NCI-H1105 (cell line): ENCODE measurements at places on chromosomes 4 and X.

GRCh38 chr4:107552306-107552705 is 167.7 kb downstream of the PAPSS1 start:
- no peak for DNase-seq

DNA sequence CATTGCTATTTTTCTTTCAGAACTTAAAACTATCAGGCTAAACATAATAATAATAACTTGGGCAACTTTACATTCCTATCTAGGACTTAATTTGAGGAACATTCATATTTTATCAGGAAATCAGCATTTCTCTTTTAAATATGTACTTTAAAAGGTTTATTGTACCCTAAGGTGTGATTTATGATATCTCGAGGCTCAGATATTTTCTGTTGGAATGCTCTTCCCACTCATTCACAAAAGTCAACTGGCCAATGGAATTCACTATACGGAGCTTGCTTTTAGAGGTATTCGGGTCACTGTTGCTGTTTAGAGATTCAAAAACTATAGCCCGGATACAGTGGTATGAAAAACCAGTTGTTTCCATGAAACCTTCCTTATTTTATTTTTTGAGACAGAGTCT is 328.3 kb downstream of the GBA3 start:
- no peak for DNase-seq

- DNase-seq = no peak
Measured at GRCh38 chrX:48753708-48754228, 7.8 kb upstream of the GLOD5 start.

DNA sequence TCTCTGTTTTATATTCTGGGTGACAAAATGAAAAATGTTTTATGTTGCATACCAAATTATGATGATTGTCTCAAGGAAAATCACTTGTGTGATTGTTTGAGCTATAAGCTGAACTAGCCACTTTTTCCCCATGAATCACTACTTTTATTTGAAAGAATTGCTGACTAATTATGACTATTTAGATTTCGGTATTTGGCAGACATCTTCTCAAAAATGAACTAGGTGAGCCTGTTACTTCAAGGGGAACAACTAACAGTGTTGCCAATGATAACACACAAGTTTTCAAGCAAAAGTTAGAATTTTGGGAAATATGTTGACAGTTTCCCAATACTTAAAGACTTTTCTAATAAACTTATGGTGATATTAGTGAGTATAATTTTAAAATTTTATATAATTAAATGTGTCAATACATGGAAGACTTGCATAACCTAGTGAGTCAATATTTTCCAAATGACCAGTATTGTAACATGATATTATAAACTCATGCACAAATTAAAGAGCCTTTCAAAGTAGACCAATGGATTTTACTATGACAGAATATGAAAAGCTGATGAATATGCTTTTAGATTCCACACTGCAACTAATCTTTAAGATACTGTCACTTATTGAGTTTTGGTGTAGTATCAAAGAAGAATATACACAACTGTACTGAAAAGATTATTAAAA is 187.7 kb upstream of the GATB start:
- DNase-seq = no peak

DNA sequence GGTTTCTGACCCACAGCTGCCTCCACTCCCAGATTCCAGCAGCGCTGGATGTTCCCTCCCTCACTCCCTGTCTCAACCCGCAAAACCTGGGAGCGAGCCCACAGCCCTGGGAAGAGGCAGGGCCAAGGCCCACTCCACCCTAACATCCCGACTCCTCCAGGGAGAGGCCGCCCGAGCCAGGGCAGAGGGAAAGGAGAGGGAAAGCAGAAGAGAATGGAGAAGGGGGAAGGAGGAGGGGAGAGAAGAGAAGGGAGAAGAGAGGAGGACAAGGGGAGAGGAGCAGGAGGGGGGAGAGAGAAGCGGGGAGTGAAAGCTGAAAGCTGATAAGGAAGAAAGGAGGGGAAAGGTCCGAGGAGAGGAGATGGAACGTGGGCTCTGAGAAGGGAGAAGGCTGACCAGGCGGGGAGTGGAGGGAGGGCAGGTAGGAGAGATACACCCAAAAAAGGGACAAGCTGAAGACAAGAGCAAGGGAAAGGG is 120.2 kb upstream of the PJA1 start:
- no peak for DNase-seq

DNA sequence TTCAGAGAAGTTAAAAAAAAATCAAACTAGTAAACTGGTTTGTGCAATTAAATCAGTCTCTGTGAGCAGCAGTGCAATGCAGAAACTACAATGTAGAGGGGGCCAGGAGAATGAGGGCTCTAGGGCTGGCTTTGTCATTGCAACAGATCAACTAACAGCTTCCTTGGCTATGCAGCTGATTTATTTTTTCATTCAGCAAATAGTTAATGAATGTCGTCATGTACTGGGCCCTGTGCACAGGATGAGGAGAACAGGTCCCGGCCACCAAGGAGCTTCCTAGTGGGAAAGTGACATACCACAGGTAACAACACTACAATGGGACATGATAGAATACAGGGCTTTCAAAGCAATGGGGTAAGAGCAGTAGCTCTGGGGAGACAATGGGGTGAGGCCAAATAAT is 190.1 kb downstream of the NSUN7 start:
- DNase-seq = no peak

DNA sequence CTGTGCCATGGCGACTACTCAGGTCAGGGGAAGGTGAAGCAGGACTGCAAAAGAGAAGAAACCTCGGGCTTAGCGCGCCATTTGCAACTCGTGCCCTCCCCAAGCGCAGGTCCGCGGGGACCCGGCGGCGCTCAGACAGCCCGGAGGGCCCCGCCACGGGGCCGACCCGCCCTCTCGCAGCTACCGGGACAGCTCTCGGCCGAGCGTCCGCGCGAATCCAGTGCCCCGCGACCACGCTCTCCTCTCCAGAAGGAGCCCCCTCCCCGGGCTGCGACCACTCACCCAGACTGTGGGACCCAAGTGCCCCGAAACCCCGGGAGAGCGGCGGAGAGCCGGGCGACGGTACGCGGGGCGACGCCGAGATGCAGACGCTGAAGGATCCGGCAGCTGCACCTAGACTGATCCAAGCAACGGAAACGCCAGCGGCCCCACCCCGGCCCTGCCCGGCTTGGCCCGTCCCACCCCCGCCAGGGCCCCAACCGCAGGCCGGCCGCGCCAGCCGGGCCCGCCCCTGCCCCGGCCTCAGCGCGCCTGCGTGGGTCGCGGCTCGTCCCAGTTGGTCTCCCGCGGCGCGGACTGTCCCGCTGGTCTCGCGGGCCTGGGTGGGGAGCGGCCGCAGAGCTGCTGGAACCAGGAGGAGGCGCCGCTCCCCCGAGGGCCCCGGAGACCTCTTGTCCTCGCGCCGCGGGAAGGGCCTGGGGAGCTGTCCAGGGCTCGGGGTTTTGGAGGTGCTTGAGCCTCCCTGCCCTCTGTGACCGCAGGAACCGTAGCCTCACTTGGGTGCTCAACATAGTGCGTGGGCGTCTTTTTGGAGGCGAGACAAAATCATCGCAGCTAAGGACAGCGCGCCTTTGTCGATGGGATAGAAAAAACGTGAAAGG is at the start of gene ANXA5:
Gene ANXA5 (minus strand): TSS at position 400 of the 881 bp plus-strand sequence. CDS start 391 bp downstream, at position 9.
- DNase-seq = peak; percentile 51

DNA sequence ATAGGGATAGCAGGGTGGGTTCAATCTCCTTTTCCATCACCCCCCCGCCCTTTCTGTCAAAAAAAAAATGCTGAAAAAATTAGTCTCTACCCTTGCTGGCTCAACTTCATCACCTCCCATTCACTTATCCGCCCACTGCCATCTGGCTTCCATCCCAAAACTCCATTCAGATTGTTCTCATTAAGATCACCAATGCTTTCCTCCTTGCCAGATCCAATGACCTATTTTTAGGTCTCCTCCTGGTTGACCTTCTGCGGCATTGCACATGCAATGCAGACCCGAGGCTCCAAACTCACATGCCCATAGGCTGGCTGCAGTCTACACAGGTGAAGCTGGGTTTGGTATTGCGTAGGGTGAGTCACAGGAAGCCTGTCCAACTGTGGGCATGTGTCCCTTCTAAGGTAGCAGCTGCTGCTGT is 21.1 kb upstream of the STIM2 start:
- DNase-seq = no peak

DNA sequence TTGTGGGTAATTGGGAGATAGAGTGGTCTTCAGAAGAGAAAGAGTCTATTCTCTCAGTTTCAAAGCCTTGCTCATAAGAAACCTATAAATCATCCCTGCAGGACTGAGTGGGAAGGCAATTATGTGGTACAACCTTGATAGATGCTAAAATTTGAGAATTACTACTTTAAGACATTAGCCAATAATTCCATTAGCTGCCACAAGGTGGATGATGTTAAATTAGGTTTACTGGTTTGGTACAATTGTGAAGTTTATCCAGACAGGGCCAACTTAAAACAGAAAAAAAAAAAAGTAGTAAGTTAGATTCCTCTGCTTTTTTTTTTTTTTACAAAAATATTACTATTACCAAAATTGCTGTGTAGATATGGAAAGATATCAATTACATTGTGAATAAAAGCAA is 73.2 kb upstream of the AMOT start:
- DNase-seq = no peak

- no peak for DNase-seq
Measured at GRCh38 chrX:8879750-8880149, 78.6 kb upstream of the FAM9A start.

DNA sequence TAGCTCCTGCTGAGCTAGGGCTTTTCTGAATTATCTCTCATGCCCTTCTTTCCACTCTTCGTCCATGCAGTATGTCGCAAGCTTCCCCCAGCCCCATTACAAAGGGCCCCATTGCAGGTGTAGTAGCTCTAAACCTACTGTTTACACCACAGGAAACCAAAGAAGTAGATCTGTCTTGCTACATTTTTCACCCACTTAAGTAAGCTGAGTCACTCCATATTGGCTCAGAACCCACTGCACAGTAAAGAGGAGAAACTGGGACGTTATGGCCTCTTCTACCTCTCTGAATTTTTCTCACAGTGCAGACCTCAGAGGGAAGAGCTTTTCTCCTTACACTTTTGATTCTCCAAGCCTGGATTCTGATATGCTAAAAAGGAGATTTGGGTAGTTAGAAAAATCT is 200.2 kb downstream of the SMARCA1 start:
- DNase-seq = no peak

DNA sequence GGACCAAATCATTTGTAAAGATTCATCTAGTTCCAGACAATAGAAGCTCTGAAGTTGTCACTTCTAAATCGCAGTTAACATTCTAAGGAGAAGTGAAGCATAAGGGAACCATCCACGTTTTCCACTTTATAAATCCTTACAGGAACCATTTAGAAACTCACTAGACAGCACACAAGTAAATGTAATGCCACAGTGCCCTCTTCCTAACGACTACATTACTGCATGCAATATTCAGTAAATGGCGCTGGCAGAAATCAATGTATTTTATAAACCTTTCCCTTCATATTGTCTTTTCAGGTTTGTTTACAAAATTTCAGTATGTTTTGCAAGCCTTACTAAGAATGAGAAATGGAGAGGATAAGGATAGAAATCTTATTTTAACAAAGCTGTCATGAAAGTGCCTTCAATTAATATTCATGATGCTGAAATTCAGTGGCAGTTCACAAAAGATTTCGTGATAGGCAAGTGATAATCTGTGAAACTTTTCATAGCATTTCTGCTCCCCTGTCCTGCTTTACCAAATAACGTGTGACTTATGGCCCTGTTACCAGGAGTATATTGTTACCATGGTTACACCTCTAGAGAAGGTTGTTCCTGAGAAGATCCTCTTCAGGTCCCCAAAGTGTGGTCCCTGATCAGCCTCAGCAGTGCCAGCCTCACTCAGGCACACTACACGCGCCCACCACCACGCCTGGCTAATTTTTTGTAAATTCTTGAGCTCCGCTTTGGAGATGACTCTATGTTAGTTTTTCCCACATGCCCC is 54.2 kb downstream of the TMA16 start:
- DNase-seq = no peak

- no peak for DNase-seq
Measured at GRCh38 chr4:158299459-158300007, 89.2 kb downstream of the TMEM144 start.

DNA sequence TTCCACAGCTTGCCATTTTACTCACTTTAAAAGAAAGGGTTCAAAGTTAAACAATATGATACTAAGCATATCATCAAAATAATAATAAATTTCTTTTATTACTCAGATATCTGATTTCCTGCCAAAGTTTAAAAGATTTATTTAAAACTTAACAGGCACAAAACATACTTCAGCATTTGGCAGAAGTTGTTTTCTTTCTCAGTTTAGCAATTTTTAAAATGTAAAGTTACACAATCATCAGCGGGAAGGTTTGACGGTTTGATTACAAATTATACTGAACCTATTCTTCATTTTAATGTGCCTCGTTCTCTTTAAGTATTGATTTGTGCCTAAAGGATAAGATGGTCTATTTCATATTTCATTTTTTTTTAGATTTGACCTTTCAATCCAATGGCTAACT is 227.2 kb downstream of the APBB2 start:
- no peak for DNase-seq

DNA sequence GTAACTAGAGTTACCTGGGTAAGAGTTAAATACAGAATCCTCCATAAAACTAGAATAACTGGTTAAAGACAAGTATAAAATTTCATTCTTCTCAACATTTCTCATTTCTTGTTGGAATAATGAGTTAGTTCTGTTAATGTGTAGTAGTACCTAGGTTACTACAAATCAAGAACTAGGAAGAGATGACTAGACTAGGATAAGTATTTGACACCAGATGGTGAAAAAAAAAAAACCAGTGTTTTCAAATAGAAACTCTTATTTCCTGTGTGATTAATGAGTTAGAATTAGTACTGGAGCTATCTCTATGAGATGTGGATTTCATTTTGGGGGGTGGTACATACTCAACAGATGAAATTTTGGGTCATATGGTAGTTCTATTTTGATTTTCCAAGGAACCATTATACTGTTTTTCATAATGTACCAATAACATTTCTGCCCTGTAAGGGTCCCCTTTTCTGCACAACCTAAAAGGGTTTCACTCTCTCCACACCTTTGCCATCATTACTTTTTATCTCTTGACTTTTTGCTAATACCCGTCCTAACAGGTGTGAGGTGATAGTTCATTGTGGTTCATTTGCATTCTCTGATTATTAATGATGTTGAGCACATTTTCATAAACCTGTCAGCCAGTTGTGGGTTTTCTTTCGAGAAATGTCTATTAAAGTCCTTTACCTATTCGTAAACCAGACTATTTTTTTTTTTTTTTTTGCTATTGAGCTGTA is 1.7 kb upstream of the VCX start:
- no peak for DNase-seq

GRCh38 chrX:105302246-105302645 is 81.8 kb upstream of the TEX13A start:
- DNase-seq = no peak

DNA sequence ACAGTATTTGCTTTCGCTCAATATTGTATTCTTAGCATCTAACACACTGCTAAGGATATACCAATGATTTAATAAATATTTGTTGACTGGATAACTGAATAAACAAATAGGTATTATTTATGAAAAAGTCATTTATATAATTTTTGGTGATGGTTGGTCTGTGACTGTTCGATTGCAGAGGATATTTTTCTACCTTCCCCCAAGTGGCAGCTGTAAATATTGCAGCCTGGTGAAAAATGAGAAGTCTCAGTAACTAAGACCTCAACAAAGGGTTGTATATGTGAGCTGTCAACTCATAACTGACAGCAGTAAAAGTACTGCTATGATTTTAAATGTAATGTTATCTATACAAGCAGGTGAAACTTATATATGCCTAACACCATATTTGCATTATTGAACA is 36.0 kb downstream of the HTR2C start:
- DNase-seq = no peak
